Breast epithelium (tissue), 4 donors: ENCODE measurements at places on chromosomes 4 and X. TPM values are rescaled to one million over a fixed set of nuclear protein-coding genes. Genes with fewer than 3 reads are reported as not detected.

GAGE2A gene
- not detected for total RNA-seq

USP17L21 gene
- not detected for total RNA-seq

ATP1B4 gene
- not detected for total RNA-seq

KCNE5 gene
- 0.44 TPM for total RNA-seq

PDK3 gene
- total RNA-seq, result 16.0 TPM

NDNF gene
- total RNA-seq, result 2.6 TPM

CTAG1B gene
- not detected for total RNA-seq

STBD1 gene
- 7.3 TPM for total RNA-seq

UCHL1 gene
- 143 TPM for total RNA-seq

TMEM175 gene
- 32.2 TPM for total RNA-seq

GABRQ gene
- not detected for total RNA-seq

SLC2A9 gene
- total RNA-seq, result 9.5 TPM

NAP1L2 gene
- 5.3 TPM for total RNA-seq

NALF2 gene
- not detected for total RNA-seq

DUSP9 gene
- total RNA-seq, result not detected

DSPP gene
- total RNA-seq, result not detected

MGAT4D gene
- not detected for total RNA-seq

GSX2 gene
- not detected for total RNA-seq

NEXMIF gene
- 1.8 TPM for total RNA-seq

CHRDL1 gene
- total RNA-seq, result 396 TPM

TKTL1 gene
- not detected for total RNA-seq

TCEAL5 gene
- total RNA-seq, result 0.88 TPM

MAEA gene
- total RNA-seq, result 49.9 TPM

GJB1 gene
- total RNA-seq, result 1.8 TPM

FAM53A gene
- total RNA-seq, result 7.2 TPM

TMEM154 gene
- 5.6 TPM for total RNA-seq

NEIL3 gene
- total RNA-seq, result not detected

COL4A5 gene
- total RNA-seq, result 75.1 TPM

PDE6B gene
- total RNA-seq, result 2.7 TPM

TRPC3 gene
- 0.98 TPM for total RNA-seq

TEX11 gene
- not detected for total RNA-seq

PASD1 gene
- total RNA-seq, result not detected

POU3F4 gene
- not detected for total RNA-seq

MAGEB2 gene
- not detected for total RNA-seq

ZNF718 gene
- 13.4 TPM for total RNA-seq

TMEM156 gene
- 0.32 TPM for total RNA-seq

HSD17B13 gene
- 0.59 TPM for total RNA-seq

SLC35A2 gene
- 10.9 TPM for total RNA-seq

ATP8A1 gene
- total RNA-seq, result 14.8 TPM

SLITRK4 gene
- 2.0 TPM for total RNA-seq

RAB41 gene
- not detected for total RNA-seq

CDS1 gene
- total RNA-seq, result 9.8 TPM

EXOC1 gene
- total RNA-seq, result 54.4 TPM

ADRA2C gene
- total RNA-seq, result 3.5 TPM

TCEAL6 gene
- not detected for total RNA-seq

KDR gene
- 40.6 TPM for total RNA-seq

GLUD2 gene
- 4.0 TPM for total RNA-seq

ZCCHC12 gene
- not detected for total RNA-seq

RTL3 gene
- 1.6 TPM for total RNA-seq

SERTM2 gene
- total RNA-seq, result 1.6 TPM

RRH gene
- 0.66 TPM for total RNA-seq

CYBB gene
- total RNA-seq, result 23.5 TPM

ABCG2 gene
- 8.6 TPM for total RNA-seq

SUPT20HL2 gene
- total RNA-seq, result not detected

RBM46 gene
- not detected for total RNA-seq
